Thyroid gland (tissue), 4 donors: ENCODE measurements at places on chromosomes 11 and 22. TPM values are rescaled to one million over a fixed set of nuclear protein-coding genes. Genes with fewer than 3 reads are reported as not detected.

DNA sequence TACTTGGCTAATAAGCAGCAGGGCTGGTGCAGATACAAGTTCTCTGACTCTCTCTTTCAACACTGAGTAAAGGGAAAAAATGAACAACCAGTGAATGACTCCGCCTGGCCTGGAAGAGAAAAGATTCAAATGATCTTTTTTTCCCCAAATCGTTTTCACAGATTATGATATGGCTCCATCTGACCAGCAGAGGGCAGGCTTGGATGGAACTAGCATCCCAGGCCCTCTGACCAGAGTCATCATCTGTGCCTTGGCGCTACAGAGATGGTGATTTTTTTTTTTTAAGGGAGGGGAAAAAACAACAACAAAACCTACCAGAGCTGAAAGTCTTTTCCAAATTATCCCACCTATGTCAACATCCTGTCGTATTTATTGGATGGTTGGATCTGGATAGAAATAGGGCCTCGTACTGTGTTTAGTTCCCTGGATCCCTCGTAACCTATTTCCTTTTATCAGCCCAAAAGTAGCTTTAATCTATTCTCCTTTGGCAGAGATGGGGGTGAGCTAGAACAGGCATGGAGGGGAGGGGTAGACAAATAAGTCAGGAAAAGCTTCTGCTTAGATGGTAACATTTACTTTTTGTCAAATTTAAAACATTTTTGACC is 69.7 kb downstream of the PRSS23 start:
- no peaks in the 10 kb centered on the region for H3K4me1 ChIP-seq
- peak; percentile 63 for DNase-seq
- H3K4me3 ChIP-seq, result no peak overlapping the region
- no peak overlapping the region for H3K27ac ChIP-seq
- no peaks in the 10 kb centered on the region for H3K27me3 ChIP-seq
- no peaks in the 10 kb centered on the region for H3K36me3 ChIP-seq

OR10D3 gene
- total RNA-seq, result not detected

- H3K36me3 ChIP-seq, result no peaks in the 10 kb centered on the region
- DNase-seq, result peak; percentile 64
- no peak overlapping the region for H3K4me3 ChIP-seq
- no peaks in the 10 kb centered on the region for H3K27me3 ChIP-seq
- H3K4me1 ChIP-seq, result no peaks in the 10 kb centered on the region
These were observed 6.3 kb upstream of the KCNJ5 start for GRCh38 chr11:128884703-128885338.

DNA sequence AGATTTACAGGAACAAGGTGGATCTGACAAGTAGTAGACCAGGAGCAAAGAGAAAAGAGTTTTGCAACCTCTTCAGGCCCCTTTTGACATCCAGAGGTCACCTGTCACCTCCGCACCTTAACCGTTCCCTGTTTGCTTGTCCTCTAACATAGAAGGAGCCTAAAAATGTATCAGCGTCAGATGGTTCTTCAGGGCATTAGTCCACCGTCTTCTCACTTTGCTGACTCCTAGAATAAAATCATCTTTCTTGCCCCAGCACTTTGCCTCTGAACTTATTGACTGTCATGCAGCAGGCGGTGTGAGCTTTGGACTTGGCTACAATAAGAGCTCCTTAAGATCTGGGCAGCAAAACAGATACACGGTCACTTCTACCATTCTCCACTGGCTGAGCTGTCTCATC is 339.7 kb upstream of the B3GAT1 start:
- no peaks in the 10 kb centered on the region for H3K36me3 ChIP-seq
- no peak overlapping the region for H3K27ac ChIP-seq
- peaks cover 1% of the 10 kb centered on the region for H3K4me1 ChIP-seq
- no peak overlapping the region for H3K4me3 ChIP-seq
- DNase-seq, result no peak

GRCh38 chr11:56331861-56332491 is 13.9 kb upstream of the OR8K1 start:
- H3K4me3 ChIP-seq, result no peak overlapping the region
- H3K4me1 ChIP-seq, result no peaks in the 10 kb centered on the region
- H3K27ac ChIP-seq, result no peak overlapping the region
- H3K36me3 ChIP-seq, result no peaks in the 10 kb centered on the region

DNA sequence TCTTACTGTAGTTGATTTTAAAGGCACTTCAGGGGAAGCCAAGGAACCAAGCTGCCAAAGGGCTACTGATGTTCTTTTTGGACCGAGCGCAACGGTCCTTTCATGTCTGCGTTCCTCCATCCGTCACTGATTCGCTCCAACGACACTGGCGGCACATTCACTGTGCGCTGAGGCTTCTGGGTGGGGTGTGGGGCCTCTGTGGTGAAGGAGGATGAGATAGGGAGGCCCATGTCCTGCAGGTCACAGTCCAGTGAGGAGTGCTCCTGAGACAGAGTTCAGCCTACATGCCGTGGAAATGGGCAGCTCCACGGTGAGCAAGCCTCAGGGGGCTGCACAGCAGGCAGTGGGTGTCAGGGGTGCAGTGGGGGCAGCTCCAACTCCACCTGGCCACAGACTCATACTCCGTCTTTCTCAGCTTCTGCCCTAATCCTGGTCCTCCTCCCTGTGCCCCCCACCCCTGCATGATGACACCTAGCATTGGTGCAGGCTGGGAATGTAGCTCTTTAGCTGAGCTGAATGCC is 87.8 kb upstream of the SHANK2 start:
- H3K27me3 ChIP-seq, result no peaks in the 10 kb centered on the region
- no peak overlapping the region for H3K27ac ChIP-seq
- no peak overlapping the region for H3K4me3 ChIP-seq
- peaks cover 5% of the 10 kb centered on the region for H3K4me1 ChIP-seq
- no peaks in the 10 kb centered on the region for H3K36me3 ChIP-seq

GRIA4 gene
- not detected for total RNA-seq

- H3K27me3 ChIP-seq, result no peaks in the 10 kb centered on the region
- peak overlapping the region; percentile 12 for H3K27ac ChIP-seq
- no peak for DNase-seq
These were observed 71.8 kb downstream of the UBASH3B start for GRCh38 chr11:122727101-122727929.

GRCh38 chr11:13040969-13041561 is 31.9 kb downstream of the RASSF10 start:
- H3K27ac ChIP-seq, result no peak overlapping the region
- H3K4me3 ChIP-seq, result no peak overlapping the region
- H3K4me1 ChIP-seq, result peaks cover 6% of the 10 kb centered on the region
- H3K27me3 ChIP-seq, result no peaks in the 10 kb centered on the region

EIF3L gene
- total RNA-seq, result 429 TPM

TBX10 gene
- total RNA-seq, result not detected
